WTC11 (cell line): ENCODE measurements at places on chromosomes 5 and 9. TPM values are rescaled to one million over a fixed set of nuclear protein-coding genes. Genes with fewer than 3 reads are reported as not detected.

DNA sequence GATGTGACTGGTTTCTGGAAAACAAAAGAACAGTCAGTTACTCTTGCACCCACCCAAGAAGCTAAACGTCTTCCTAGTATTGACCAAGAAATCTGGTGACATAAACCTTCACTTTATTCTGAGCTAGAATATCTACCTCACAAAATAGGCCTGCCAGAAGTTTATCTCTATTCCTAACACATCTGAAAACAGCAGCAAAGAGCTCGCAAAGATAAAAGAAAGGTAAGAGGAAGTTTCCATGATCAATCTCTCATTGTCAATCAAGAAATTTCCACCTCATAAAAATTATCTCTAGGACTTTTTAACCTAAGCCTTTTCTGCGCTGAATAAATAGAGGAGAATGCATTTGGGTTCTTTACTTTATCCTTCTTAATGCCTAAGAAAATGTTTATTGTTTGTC lies 17.3 kb upstream of the ZNF474 start:
- no peak overlapping the region for H3K27ac ChIP-seq
- no peak overlapping the region for H3K4me3 ChIP-seq
- peaks cover 4% of the 10 kb centered on the region for H3K4me1 ChIP-seq
- no peaks in the 10 kb centered on the region for H3K27me3 ChIP-seq

DNA sequence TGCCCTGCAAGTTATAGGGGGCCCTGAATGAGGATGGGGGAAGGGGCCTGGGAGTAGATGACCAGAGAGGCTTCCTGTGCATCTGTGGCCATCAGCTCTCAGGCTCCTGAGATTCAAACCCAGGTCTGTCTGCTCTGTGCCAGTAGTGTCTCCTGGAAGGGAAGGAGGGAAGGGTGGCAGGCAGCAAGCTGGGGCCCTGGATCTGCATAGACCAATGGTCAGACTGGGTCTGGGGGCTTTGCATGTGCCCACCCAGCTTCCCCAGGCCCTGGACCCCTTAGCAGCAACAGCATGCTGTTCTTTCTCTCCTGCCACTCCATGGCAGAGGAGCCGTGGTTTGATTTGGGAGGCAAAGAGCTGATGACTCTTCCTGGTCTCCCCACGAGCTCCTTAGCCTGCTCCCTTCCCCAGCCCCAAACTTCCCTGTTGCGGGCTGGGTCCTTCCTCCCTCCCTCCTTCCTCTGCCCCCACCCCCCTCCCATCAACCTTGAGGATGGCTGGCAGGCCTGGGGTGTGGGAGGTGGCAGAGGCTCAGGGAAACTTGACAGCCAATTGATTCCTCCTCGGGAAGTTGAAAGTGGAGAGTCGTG lies 31.6 kb downstream of the DAB2IP start:
- H3K27me3 ChIP-seq: no peaks in the 10 kb centered on the region
- no peak overlapping the region for H3K4me3 ChIP-seq
- DNase-seq: no peak
- H3K36me3 ChIP-seq: no peaks in the 10 kb centered on the region; the same call in 1 of the 2 replicates

Gene PPP2R2B
- total RNA-seq: 12.7 to 20.3 TPM (median 13.2 TPM) in 3 replicates

Gene TEX48
- not detected in 3 replicates for total RNA-seq
